Stimulated activated CD4-positive, alpha-beta T cell treated with anti-CD3 and anti-CD28 coated beads, Interleukin-1b, Interleukin-23, amount 100 ng/mL, for 1 hour (primary cell): ENCODE measurements at places on chromosomes 11 and 22.

DNA sequence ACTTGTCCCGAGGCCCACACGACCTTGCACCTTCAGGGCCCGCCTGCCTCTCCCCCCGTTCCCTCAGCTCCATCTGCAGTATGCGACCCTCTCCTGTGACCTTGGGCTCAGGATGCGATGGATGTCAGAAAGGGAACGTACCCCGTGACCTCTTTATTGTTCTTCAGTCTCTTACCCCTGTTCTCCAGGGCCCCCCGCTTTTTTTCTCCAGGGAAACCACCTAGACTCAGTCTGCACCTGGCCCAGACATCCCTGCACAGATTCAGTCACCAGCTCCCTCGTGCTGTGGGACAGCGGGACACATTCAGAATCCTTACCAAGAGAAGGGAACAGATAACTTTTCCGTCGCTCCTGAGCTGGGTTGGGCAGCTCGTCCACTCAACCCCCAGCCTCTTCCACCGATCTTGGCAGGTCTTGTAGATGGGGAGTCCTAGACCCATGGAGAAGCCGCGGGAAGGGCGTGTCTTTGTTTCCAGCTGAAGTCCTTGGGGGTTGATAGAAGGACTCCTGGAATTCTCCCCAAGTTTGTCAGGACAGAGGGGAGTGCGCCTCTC is 1.4 kb upstream of the PHOX2A start:
- DNase-seq: no peak

DNA sequence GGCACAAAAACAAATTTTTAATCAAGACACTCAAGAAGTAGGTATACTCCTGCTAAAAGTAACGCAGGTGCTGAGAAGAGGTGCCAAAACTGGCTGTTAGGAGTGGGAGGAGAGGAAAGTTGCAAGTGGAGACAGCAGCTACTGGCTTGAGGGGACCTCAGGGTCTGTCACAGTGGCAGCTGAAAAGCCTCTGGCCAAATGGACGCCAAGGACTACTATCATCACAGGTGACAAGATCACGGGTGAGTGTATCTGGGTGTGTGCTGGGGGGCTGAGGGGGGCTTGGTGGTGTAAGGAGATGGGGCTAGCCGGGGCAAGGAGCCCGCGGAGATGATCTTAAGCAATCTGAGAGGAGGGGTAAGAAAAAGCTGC is 687 bp downstream of the ZNF202 start:
- DNase-seq: no peak

GRCh38 chr11:95245038-95245437 is 14.0 kb upstream of the SESN3 start:
- DNase-seq: no peak

DNA sequence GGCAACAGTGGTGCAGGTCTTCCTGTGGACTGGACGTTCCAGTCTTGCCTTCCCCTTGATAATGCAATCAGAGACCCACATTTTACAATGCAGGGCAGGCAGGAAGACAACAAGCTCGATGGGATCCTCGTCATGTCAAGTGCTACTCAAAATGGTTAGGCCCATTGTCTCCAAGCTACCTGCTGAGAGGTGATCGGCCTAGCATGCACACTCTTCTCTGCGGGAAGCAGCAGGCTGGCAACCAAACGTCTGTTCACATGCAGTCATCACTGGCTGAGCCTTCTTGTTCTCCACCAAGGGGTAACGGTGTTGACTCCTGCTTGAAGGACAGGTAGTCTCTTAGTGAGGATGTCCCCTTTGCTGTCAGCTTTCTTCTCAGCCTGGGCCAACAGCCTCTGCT is 25.5 kb upstream of the CD82 start:
- no peak for DNase-seq

- peak; percentile 77 for DNase-seq
These were observed 828 bp upstream of the RAB1B start for GRCh38 chr11:66267379-66268243.

GRCh38 chr22:26893173-26894110 is 236.1 kb downstream of the MIAT start:
- no peak for DNase-seq

DNA sequence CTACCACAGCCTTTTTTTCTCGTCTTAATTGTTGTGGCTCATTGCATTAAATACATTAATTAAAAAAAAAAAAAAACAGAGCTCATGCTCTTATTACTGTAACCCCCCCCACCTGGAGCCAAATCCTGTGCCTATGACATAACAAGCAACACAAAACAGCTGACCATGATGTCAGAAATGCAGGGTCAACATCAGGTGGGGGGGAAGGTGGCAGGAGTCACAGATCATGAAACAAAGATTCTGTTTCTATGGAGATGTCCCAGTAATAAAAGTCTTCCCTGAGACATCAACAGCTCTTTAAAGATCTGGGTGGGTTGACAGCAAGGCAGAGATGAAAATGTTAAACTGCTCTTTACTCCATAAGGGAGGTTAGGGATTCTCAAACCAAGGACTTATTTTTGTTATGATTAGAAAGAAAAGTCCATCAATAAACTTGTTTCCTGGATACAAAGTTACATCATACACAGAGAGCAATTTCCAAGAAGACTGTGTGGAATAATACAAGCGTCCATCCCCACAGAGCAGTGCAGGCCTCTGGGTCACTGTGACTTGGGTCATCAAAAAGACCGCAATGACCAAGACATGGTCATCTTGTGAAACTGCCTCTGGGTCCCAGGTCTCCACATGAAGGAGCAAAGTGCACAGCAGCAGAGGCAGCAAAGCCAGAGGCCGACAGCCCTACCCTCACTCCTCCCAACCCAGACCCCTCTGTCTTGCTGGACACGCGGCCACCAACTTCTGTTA is 42.7 kb upstream of the CYP2D6 start:
- DNase-seq: no peak

GRCh38 chr11:79392161-79392560 is 48.7 kb downstream of the TENM4 start:
- no peak for DNase-seq

DNA sequence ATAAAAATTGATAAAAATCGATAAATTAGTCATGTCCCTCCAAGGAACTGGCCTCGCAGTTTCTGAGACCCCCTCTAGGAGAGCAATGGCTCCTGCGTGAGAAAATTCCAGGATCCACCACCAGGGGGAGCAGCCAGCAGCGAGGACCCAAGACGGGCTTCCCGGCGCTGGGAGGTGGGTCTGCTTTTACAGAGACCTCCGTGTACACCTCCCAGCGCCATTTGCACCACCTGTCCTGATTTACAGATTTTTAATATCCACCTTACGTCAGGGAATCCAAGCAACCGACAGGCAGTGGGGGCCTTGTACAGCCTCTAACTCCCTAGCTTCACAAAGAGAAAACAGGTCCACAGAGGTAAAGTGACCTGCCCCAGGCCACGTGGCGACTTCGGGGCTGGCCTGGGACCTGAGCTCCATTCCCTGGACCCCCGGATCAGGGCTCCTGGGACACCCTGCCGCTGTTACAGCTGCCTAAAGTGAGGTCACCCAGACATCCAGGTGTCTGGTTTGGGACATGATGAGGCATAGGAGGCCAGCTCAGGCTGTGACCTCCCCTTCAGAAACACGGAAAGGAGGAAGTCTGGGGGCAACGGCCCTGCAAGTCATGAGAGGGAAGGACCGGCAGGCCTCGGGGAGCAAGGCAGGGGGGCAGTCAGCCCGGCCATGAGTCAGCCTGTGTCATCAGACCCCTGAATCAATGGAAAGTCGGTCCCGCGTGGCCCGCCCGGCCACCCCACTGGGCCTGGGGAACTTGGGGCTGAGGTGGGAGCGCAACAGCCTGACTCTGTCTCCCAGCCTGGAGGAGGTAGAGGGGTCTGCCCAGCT is 3.5 kb downstream of the OSM start:
- DNase-seq: peak; percentile 82

DNA sequence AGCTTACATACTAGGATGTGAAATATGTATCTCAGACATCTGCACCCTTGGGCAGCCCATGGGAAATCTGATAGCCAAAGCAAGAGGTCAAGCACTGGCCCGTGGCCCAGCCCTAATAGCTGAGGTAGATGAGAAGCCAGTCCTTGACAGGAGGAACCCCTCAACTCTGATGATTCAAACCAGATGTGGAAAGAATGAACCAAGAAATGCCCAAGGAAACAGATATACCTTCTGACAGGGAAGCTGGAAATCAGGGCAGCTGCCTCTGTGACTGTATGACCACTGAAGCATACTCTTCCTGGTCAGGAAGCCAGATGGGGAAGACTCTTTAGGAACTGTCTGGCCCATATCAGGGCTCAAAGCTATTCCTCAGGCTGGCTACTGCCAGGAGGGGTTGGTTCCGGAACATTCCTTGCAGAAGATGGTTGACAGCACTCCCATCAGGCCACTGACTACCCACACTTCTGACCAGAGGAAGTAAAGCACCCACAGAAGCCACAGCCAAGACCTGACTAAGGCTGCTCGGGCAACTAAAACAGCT is 124.2 kb downstream of the SWAP70 start:
- DNase-seq: no peak

DNA sequence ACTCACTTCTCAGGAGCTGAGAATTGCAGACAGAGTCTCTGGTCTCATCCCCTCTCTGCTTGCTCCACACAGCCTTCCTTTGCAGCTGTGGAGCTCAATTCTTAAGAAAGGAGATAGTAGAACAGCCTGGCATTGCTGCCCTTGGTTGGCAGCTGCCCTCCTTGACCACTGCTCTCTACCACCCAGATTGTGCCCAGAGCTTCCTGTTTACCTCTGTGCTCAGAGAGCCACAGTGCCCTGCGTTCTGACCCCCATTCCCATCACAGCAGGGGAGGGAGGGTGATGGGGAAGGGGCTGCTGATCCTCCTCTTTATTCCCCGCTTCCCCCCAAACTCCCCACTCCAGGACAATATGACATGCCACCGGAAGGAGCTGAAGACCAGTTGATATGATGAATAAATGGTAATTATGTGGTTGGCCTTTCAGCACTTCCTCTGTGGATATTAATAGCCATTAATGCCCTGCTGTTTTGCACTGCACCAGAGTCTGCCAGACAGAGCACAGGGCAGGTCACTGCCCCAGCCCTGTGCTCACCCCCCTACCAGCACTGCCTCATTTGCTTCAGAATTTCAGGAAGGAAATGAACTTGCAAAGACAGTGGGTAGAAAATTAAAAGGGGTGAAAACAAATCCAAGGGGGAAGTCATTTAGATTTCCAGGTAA is 426.8 kb upstream of the CADM1 start:
- no peak for DNase-seq

- no peak for DNase-seq
These were observed 65.5 kb upstream of the SOX6 start for GRCh38 chr11:16421826-16422225.

DNA sequence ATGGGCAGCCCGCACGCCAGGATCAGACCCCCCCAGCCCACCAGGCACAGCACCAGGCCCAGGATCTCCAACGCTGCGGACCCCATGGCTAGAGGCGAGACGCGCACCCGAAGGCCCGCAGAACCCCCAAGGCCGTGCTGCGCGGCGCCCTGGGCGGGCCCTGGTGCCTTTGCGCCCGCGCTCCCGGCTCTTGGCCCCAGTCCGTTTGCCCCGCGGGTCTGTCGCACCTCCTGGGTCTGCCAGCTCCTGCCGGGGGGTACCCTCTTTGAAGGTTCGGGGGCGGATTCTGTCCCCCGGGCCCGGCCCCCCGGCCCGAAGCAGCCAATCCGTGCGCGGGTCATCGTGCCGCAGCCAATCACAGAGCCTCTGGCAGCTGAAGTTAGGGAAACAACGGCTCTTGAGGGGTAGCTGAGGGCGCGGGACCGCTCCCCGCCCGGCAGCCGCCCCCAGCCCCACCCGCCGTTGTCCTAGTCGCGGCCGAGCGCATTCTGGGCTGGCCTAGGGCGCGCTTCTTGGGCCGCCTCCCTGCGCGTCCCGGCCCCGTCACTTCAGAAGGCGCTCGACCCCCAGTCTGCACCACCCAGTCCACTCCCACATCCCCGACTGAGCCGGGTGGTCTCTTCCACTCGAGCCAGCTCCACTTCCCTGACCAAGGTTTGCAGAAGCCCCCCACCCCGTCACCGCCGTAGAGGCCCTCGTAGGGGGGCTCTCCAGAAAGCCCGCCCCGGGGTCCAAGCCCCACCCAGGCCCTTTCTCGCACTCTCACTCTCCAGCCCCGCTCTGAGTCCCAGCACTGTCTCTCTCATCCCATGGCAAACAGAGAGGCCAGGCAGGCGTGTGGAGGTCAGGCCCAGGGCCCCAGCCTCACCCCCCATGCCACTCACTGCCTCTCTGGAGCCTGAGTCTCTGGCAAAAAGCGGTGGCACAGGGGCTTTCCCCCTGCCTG is at the start of gene CLDN5:
CLDN5 (minus strand) TSS at position 241 of the 946 bp plus-strand sequence; CDS start at position 86, 155 bp downstream.
- DNase-seq: no peak

GRCh38 chr11:123562158-123562557 is 92.3 kb downstream of the SCN3B start:
- no peak for DNase-seq

DNA sequence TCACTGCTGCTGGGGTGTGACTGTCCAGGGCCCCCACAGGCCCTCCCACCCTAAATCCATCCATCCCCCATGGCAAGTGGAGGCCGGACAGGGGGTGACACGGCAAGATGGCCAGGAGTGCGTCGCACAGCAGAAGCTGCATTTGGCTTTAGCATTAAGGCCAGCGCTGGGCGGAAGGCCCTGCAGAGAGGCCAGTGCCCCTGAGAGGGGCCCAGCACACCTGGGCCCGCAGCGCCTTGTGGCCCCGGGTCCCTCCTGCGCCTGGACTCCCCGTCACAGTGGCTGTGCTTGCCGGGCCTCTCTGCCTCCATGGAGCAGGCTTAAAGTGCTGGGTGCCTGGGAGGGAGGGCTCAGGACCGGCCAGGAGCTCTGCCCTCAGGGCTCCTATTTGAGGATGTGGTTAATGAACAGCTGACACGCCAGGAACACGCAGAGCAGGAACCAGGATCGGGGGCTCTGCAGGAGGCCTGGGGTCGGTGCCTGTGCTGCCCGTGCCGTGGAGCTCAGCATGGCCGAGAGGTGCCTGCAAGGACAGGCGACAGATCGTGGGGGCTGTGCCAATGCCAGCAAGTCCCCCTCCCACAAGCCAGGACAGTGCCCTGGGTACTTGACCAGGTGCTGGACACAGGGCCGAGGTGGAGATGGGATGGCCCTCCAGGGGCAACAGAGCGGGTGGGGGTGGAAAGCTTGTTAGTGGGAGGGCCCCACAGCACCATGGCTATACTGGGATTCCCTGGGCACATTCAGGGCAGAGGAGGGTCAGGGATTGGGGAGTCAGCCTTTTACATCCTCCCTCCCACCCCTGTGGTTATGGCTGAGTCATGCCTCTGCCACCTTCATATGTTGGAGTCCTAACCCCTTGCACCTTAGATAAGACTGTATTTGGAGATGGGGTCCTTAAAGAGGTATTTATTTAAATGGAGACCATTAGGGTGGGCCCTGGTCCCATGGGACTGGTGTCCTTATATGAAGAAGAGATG is 30.9 kb upstream of the CARS1 start:
- DNase-seq: no peak

- DNase-seq: no peak
These were observed 429 bp downstream of the PGGHG start for GRCh38 chr11:289398-289711.

DNA sequence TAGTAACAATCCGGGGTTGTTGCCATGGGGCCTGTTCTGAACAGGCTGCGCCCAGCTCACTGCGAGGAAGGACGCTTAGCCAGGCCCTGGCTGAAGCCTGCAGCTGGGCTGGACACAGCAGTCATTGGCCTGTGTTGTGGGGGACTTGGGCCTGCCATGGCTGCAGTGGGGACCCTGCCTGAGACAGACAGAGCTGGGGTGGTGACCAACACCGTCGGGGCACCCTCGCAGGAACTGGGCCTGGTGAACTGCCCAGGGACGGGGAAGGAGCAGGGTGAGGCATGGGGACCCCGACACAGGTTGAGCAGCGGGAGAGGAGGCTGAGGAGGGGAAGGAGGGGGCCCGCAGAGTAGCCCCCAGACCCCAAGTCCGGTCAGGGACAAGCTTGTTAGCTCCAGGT is 8.9 kb downstream of the PHLDA2 start:
- no peak for DNase-seq

- DNase-seq: no peak
These were observed at the start of gene KCNJ1 for GRCh38 chr11:128867277-128867676. KCNJ1 (minus strand) TSS chr11:128867296; CDS start chr11:128840243, 27,053 bp downstream.
